ENCODE measurements at places on chromosomes 12 and 14.

GRCh38 chr12:118694128-118694775 lies 287.1 kb upstream of the SRRM4 start:
- DNase-seq: no peak

DNA sequence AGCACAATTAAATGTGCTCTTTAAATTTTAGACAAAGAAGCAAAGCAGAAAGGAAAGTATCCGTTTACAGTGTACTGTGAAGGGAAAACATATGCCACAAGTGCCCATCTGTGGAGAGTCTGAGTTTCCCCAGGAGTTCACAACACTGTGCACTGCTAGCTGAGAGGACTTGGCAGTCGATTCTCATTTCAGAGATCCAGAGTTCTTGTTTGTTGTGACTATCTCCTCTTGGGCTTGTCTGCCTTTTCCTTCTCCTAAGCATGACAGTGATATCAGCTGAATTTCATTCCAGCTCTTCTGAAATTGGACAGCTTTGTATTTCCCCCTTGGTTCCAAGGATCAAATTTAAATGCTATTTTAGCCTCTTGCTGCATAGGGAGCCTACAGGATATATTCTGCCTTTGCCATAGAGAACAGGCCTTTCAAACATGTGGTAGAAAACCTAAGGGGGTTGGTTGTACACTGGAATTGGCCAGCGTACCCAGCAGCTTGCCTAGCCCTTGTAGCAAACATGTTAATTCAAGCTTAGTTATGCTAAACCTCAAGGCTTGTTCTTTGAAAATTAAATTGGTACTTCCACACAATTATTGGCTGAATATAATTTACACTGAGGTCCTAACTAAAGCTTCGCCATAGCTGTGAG lies 259.2 kb upstream of the NOVA1 start:
- no peak for DNase-seq

- peak; percentile 70 for DNase-seq
Observed at GRCh38 chr12:8987163-8987562, 2.2 kb upstream of the KLRG1 start.

- DNase-seq: peak; percentile 2
Observed at GRCh38 chr12:85155791-85156190, 119.6 kb downstream of the LRRIQ1 start.

GRCh38 chr12:55933169-55933798 lies 2.3 kb downstream of the DGKA start:
- peak; percentile 22 for DNase-seq

- no peak for DNase-seq
Observed at GRCh38 chr14:23114669-23115038, 4.4 kb downstream of the CEBPE start.

GRCh38 chr14:73713206-73713802 lies 880 bp downstream of the PNMA1 start:
- no peak for DNase-seq

DNA sequence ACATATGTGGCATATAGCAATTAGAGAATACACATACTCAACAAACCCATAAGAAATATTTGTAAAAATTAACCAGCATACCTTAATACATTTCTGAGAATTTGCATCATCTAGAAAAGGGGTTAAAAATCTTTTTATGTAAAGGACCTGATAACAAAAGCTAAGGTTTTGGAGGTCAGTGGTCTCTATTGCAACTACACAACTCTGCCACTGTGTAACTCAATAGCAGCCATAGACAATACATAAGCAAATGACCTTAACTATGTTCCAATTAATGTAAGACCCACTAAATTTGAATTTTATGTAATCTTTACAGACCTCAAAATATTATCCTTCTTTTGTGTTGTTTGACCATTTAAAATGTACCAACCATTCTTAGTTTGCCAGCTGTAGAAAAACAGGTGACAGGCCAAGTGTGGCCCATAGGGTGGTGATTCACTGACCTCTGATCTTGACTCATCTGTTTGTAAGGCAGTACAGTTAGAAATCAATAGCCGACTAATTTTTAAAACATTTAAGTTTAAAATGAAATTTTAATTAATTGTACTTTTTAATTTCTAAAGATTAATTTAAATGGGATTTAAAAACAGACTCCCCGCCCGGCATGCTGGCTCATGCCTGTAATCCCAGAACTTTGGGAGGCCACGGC lies 7.4 kb upstream of the EPS8 start:
- no peak for DNase-seq

GRCh38 chr14:102826161-102826560 lies 48.9 kb downstream of the TRAF3 start:
- no peak for DNase-seq

GRCh38 chr14:84375235-84375634 lies 1154.7 kb upstream of the FLRT2 start:
- DNase-seq: no peak

- DNase-seq: no peak
Observed at GRCh38 chr14:56194042-56194441, 75.8 kb downstream of the PELI2 start.

GRCh38 chr12:42192258-42192657 lies 45.8 kb downstream of the YAF2 start:
- DNase-seq: no peak

- DNase-seq: no peak
Observed at GRCh38 chr14:75252254-75252837, 26.3 kb upstream of the FOS start.

Data from KBM-7 (cell line).